Central memory CD4-positive, alpha-beta T cell (primary cell): ENCODE measurements at places on chromosomes 1 and 21.

GRCh38 chr1:49364676-49365075, 588.0 kb upstream of the BEND5 start:
- DNase-seq = no peak

DNA sequence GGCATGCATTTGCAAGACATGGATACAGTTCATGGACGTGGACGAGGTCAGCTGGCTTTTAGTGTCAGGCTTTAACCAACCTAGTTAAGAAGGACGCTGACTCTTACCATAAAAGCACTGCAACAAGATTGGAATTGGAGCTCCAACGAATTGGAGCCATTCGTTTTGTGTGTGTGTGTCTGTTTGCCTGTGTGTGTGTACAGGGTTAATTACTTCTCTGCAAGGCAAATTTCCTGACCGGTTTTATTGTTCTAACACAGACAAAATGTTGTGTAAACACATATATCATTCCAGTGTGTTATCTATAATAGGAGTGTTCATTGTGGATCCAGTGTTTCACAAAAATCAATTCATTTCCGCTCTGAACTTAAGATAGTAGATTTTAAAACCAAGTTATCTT, 7.9 kb downstream of the ITSN1 start:
- DNase-seq = no peak

GRCh38 chr1:200755456-200755855, 16.8 kb downstream of the CAMSAP2 start:
- DNase-seq = no peak

GRCh38 chr1:17682400-17682799, 72.7 kb upstream of the ACTL8 start:
- no peak for DNase-seq

DNA sequence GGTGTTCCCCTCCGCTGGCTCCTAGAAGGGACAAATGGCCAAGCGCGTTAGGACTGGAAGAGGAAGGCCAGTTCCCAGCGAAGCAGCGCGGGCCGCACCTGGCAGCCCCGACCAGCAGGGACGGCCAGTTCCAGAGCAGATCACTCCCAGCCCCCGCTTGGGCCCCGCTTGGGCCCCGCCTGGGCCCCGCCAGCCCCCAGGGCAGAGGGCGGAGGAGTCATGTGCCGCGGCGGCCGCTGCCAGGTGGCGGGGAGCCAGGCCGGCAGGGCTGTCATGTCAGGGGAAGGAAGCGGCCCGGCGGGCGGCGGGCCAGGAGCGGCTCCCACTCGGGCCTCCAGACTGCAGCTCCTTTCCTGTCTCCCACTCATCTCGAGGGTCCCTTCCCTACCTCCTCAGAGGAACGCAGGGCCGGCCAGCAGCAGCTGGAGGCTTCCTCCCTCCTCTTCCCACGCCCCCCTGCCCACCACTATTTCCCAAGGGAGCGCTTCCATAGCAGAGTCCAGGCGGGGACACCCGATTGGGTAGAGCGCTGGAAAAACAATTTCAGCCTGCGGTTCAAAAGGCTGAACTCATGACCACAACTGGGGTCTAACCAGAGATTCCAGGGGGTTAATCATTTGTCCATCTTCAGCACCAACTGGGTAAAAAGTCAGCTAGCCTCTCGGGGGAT, 16.5 kb downstream of the ZNF697 start:
- DNase-seq = no peak

- no peak for DNase-seq
These were observed 61.9 kb downstream of the ACOT7 start for GRCh38 chr1:6331543-6332273.

GRCh38 chr1:8891401-8891800, 12.9 kb upstream of the ENO1 start:
- no peak for DNase-seq

DNA sequence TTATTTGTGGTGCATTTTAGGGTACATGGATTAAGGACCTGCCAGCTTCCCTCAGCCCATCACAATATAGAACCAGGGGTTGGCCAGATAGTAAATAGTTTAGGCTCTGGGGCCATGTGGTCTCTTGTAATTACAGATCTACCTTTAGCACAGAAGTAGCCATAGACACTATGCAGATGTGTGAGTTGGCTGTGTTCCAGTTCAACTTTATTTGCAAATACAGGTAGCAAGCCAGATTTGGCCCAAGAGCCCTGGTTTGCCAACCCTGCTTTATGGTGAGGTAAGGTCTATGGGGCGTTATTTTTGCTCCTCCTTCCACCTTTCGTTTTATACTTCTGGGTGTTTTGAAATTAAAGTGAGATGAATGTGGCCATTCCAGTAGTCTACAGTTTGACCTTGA, 48.7 kb downstream of the MRPS6 start:
- DNase-seq = no peak
